Myocyte (in vitro differentiated cells): ENCODE measurements at places on chromosomes 1 and 21. TPM values are rescaled to one million over a fixed set of nuclear protein-coding genes. Genes with fewer than 3 reads are reported as not detected.

- no peak for DNase-seq
Observed at GRCh38 chr1:107018445-107018844, 38.0 kb upstream of the PRMT6 start.

C4BPA gene
- not detected in 2 replicates for total RNA-seq

NBPF6 gene
- not detected in 2 replicates for total RNA-seq

SORT1 gene
- 61.8 and 69.7 TPM in 2 replicates for total RNA-seq

DNA sequence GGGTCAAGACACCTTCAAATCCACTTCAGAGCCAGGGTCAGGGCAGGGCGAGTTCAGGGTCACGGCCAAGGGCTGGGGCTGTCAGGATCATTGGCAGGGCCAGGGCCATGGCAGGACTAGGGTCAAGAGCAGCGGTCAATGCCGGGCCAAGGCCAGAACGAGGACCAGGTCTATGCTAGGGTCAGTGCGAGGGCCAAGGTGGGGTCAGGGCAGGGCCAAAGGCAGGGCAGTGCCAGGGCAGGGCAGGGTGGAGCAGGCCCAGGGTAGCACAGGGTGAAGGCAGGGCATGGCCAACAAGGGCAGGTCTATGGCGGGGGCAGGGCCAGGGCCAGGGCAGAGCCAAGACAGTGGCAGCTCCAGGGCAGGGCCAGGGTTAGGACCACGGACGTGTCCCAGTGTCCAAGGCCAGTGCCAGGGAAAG is 154.0 kb downstream of the LIPI start:
- no peak for DNase-seq

- no peak for DNase-seq
Observed at GRCh38 chr1:159958719-159959380, 4.8 kb upstream of the SLAMF9 start.

PNRC2 gene
- total RNA-seq, result 64.8 and 73.8 TPM in 2 replicates

DNA sequence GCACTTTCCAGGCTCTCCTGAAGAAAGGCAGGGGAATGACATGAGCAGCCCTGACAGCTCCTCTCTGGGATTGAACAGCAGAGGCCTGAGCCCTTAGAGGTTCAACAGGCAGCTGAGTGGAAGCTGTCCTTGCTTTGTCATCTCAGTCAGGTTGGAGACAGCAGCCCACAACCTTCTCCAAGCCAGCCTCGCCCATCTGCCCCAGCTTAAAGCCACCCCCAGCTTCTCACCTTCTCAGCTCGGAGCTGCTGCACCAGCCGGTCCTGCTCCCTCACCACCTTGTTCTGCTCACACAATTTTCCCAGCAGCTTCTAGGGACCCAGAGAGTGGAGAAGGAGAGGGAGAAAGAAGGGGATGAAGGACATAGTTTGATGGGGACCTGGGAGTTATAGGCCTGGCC is 35.2 kb upstream of the GOLT1A start:
- no peak for DNase-seq

GRCh38 chr1:201826830-201827229 is 2.1 kb upstream of the IPO9 start:
- peak; percentile 98 for DNase-seq

DNA sequence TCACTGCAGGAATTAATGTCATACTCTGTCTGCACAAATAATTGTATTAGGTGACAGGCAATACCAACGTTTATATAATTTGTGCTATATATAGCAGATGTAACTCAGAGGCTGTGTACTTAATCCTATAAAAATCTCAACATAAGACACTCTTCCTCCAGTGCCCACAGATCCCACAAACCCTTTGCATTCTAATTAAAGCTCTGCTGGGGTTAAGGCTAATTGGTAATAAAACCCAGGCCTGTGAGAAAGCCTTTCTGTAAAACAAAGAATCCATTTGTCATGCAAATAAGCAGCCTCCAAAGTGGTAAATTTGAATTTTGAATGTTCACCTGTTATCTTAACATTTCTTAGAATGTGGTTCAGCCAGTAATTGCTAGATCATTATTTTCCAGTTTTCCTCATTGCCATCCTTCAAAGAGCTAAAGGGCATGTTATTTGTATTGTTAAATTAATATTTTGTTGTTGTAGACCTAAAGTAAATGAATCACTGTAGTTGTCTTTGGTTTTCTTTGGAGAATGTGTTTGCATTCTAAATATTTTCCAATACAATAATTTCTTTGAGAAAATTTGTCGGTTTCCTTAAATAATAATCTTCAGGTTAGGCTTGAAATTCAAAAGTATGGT is 46.3 kb upstream of the PRDX6 start:
- peak; percentile 77 for DNase-seq

- no peak for DNase-seq
Observed at GRCh38 chr1:88401313-88401712, 282.8 kb upstream of the PKN2 start.

GRCh38 chr1:61120246-61120840 is 38.0 kb downstream of the NFIA start:
- no peak for DNase-seq
